GM12891 (cell line): ENCODE measurements at places on chromosomes 2 and 18.

- DNase-seq, result no peak
These were observed 552.8 kb upstream of the NRP2 start for GRCh38 chr2:205129531-205129930.

DNA sequence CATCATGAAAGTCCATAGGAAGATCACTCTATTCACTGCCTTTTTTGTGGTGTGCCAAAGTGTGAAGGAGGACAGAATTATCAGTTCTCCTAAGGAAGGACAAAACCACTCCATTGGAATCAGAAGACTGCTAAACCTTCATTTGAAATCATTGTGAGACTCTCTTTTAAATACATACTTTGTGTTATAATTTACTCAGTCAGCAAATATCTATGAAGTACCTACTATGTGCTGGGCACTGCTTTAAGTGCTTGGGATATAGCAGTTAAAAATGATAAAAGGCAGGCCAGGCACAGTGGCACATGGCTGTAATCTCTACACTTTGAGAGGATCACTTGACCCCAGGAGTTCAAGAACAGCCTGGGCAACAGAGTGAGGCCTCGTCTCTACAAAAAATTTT is 692.3 kb downstream of the DSC3 start:
- no peak for DNase-seq

DNA sequence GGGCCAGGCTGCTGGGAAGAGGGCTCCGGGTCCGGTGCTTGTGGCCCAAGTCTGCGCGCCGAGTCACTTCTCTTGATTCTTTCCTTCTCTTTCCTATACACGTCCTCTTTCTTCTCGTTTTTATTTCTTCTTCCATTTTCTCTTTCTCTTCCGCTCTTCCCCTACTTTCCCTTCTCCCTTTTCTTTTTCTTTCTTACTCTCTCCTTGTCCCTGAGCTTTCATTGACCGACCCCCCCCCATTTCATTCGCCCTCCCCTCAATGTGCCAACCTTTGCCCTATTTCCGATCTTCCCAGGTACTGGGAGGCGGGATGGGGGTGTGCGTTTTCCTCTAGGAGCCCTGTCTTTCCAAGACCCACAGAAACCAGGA is 1.8 kb downstream of the ONECUT2 start:
- DNase-seq, result no peak

GRCh38 chr2:73897934-73898333 is 5.1 kb downstream of the ACTG2 start:
- DNase-seq, result no peak

DNA sequence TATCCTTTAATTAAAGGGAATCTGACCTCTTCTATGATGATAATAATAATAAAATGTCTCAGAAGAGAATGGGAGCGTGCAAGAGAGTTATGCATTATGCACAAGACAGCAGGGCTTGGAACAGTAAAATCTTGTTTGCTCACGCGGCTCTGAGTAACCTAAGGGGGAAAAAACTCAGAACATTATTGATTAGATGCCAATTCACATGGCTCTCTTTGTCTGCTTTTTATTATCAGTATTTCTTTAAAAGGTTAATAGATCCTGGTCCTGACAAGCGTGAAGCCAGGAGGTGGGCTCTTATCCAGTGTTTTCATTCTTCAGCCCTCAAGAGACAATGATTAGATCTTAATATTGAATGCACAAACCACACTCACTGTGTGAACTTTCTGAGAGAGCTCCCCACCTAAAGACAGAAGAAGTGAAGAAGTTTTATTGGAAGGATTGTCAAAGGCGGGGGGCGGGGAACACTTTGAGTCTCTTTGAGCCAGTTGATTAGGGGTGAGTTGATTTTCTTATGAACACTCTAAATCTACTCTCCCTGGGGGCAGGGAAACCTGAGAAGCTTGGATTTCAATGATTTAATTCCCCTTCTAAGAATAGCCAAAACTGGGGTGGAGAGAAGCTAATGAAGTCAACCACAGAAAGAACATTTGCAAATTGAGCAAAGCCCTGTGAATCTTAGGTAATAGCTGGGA is 127.5 kb upstream of the CTAGE1 start:
- DNase-seq, result no peak

GRCh38 chr2:164711766-164712138 is 90.5 kb upstream of the GRB14 start:
- DNase-seq, result no peak

DNA sequence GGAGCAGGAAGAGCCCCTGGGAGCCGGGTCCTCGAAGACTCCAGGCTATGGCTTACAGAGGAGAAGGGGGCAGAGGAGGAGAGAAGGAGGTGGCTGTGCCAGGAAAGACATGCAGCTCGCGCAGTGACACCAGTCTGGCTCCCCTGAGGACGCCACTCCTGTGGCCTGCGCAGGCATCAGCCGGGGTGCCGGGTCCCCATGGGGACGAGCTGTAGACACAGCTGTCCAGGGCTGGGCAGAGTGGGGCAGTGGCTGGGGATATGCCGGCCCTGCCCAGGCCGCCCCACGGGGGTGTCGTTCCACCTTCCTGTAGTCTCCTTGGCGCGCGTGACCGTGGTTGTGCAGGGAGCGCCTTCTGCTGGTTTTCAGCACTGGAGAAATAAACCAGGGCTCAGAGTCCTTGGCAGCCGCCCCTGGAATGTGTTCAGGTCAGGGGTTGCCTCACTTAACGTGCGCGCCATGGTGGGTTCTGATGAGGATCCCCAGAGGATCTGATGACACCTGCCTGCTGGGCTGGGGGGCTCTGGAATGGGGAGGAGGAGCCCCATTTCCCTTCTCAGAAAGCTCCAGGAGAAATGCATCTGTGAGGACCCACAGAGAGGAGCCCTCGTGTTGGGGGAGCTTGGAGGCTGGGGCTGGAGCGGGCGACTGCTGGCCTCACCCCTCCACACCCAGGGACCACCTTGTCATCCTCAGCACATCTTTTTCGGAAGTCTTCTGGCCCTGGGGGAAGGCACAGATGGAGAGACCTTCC is 26.7 kb downstream of the RAMP1 start:
- DNase-seq, result no peak
